ENCODE measurements at places on chromosomes 16 and 17.

GRCh38 chr17:38428112-38428642, at the start of gene ARHGAP23:
ARHGAP23 (plus strand) TSS chr17:38428464; CDS start chr17:38428486, 22 bp downstream.
- peak; percentile 57 for DNase-seq

DNA sequence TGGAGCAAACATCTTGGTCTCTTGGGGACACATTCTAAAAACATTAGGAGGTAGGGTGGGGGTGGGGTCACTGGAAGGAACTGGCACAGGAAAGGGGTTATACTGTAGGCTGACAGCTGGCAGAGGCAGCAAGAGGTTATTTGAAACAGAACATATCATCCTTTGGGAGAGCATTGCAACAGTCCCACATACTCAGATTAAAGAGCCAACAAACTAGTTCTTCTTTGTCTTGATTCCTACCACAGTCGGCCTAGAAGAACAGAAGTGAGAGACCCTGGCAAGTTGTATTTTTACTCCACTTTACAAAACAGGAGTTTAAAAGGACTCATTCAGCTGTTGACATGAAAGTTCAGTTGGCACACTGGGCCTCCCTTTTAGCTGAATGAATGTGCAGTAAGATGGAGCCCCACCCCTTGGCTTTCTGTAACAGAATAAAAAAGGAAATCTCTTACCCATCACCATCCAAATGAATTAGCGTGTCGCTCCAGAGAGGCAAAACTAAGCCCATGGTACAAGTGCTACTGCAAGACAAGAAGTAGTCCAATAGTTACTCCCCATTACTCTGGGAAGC, 54.6 kb upstream of the CORO6 start:
- DNase-seq, result no peak

DNA sequence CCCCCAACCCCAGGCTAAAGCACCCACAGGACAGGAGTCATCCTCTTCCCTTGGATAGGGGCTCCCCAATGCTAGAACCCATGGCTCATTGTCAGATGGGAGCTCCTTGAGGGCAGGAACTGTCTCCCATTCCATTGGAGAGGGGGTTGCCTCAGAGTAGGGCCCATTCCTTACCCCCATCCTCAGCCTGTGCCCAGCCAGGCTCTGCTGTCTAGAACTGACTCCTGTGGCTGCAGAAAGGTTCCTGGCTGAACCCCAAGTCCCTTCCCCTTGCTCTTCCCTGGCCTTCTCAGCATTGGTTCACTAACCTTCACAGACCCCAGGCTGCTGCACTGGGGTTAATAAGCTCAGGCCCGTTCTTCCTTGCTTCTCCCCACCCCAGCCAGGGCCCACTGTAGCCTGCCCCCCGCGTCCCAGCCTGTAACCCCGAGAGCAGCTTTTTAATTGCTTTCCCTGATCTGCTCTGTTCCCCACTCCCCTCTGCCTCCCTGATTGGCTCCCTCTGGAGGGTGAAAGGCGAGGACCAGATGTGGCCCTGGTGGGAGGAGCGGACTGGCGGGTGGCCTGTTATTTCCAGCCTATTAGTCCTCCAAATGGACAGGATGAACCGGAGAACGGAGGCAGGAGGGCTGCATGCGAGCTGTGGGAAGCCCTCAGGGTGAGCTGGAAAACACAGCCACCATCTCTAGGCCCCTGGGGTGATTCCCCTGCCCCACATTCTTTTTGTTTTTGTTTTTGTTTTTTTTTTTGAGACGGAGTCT, 6.0 kb upstream of the GFAP start:
- no peak for DNase-seq

DNA sequence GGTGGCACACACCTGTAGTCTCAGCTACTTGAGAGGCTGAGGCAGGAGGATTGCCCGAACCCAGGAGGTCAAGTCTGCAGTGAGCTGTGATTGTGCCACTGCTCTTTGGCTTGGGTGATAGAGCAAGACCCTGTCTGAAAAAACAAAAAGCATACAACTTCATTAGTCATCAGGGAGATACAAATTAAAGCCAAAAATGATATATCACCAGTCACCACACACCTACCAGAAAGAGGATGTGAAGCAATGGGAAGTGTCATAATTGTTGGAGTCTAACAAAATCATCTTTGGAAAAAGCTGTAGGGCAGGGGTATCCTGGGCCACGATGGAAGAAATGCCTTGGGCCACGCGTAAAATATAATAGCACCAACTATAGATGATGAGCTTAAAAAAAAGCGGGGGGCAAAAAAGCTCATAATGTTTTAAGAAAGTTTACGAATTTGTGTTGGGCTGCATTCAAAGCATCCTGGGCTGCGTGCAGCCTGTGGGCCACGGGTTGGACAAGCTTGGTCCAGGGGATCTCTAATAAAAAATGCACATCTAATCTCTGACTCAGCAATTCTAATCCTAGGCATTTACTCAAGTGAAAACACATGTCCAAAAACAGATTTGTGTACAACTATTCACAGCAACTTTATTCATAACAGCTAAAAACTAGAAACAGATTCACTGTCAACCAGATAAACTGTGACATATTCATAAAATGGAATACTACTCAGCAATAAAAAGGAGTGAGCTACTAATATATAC, 65.9 kb downstream of the HIC1 start:
- DNase-seq, result no peak

- DNase-seq, result no peak
Observed at GRCh38 chr17:70355185-70355584, 185.9 kb downstream of the KCNJ2 start.

GRCh38 chr16:88810166-88810911, 1.4 kb downstream of the APRT start:
- no peak for DNase-seq

GRCh38 chr16:4166821-4167220, 50.6 kb upstream of the ADCY9 start:
- no peak for DNase-seq

GRCh38 chr16:47018223-47018891, 44.9 kb upstream of the DNAJA2 start:
- DNase-seq, result peak; percentile 80

DNA sequence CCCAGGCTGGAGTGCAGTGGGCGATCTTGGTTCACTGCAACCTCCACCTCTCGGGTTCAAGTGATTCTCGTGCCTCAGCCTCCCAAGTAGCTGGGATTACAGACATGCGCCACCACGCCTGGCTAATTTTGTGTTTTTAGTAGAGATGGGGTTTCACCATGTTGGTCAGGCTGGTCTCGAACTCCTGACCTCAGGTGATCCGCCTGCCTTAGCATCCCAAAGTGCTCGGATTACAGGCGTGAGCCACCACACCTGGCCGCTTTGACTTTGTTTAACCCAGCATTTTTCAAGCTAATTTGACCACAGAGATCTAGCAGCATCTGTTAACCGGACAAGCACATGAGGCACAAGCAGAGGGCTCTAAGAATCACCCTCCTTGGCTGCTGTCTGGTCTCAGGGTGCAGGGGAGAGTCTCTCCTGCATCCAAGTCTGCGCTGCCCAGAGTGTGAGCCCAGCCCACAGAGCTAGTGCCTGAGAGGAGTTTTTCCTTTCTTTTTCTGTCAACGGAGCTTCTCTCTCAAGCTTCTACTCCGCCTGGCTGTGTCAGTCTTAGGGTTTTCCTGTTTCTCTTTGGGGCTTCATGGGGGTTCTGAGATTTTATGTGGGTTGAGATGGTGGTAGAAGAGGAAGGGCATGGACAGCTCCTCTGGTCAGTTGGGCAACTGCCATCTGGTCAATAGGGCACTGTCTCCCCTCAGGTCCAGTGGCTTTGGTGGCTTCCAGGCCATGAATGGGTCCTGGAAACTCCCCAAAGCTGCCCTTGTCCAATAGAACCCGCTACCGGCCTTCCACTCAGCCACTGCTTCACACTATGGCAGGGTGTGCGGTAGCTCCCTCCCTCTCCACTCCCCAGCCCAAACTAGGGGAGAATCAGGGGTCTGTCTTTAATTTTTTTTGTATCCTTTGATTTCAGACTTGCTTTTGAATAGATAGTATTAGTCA, 59.6 kb downstream of the TNFRSF13B start:
- DNase-seq, result no peak

DNA sequence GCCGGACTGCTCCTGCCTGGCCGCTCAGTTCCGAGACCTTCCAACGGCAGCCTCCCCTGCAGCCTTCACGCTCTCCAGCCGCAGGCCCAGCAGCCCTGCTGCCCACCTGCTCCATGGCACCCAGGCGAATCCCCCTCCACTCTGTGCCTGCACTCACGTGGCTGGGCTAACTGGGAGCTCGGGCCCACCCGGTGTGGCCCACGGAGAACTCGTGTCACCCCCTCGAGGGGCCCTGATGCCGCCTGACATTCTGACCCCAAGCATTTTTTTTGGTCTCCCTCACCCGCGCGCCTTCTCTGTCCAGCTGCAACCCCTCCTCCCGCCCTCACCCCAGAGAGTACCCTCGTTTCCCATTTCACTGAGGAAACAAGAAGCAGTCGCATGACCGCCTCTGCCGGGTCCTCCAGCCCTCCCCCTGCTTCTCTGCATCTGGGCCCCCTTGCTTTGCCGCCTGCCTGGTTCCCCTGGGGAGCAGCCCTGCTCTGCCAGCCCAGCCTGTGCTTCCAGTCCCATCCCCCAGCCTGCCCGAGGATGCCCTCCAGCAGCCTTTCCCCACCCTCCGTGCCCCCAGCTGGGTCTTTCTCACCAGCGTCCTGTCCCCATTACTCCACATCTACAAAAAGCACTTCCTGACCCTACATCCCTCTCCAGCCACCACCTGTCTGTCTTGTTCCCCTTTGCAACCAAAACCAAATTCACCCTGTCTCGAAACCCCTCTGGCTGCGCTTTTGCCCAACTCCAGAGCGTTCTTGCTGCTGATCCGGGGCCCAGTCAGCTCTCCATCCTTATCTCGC, 146.4 kb upstream of the CHMP6 start:
- no peak for DNase-seq

- DNase-seq, result no peak
Observed at GRCh38 chr16:22220714-22221113, 14.6 kb downstream of the EEF2K start.

- no peak for DNase-seq
Observed at GRCh38 chr17:6986676-6987075, 9.2 kb upstream of the ALOX12 start.

GRCh38 chr17:16945663-16946218, 26.2 kb downstream of the TNFRSF13B start:
- DNase-seq, result no peak

DNA sequence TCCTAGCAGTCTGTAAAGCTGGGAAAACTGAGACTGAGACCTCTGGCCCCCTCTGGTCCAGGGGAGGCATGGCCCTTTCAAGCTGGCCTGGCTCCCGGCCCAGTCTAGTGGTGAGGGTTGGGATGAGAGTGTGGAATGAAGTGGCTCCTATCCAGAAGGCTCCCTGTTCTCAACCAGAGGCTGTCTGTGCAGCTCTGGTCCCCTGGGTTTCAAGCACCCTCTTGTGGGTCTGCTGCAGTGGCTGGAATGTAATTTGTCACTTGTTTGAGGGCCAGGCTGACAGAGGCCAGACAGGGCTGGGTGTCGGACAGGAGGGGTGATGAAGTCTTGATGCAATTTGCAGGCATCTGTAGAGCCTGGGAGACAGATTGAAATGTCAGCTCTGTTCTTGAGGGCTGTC, 22.1 kb upstream of the PHF12 start:
- no peak for DNase-seq

DNA sequence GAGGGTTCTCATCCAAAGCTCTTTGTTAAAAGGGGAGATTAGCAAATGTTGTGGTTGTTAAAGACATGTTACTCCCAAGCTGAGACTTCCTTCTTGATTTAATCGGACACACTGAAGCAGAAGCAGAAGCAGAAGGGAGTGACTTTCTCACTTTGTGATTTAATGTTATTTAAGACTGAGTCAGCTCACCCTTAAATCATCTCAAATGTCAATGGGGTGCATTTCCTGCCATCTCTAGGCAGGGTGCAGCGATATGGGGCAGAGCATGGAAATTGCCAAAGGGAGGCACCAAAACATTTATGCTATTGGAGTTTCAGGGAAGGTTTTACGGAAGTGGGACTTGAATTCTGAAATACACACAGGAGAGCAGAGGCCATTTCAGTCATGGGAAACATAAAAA, 283.6 kb downstream of the ABCC12 start:
- DNase-seq, result no peak

Measured in A549 (cell line).